ENCODE measurements at places on chromosomes 2 and 18.

- no peak for DNase-seq
Measured at GRCh38 chr2:201344663-201345366, 12.3 kb downstream of the FLACC1 start.

DNA sequence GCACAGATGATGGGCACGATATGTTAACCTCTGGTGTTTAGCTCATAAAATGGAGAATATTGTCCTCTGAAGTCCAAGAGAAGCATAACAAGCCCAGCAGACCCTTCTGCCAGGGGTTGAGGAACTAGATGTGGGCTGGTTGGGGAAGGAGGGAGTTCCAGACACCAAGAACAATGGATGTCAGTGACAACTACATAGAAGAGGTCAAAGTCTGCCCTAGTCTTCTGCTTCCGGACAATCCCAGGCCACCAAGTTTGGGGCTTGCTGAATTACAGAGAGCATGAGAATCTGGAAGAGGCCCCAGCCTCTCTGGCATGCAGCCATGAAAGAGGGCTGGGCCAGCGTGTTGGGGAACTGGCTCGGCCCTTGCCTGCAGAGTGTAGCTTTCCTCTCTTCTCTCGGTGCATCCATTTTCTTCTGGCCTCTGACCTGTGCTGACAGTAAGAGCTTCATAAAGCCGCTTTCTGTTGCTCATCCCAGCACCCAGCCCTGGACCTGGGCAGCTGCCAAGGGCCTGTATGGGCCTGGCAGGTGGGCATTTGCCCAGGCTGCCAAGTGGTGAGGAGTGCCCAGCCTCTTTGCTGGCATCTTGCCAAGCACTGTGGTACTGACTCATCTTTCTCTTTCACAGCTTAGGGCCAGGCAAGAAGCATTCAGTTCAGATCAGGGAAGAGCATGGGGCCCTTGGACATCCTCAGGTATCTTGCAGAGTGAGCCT is 14.6 kb upstream of the LAPTM4A start:
- no peak for DNase-seq

DNA sequence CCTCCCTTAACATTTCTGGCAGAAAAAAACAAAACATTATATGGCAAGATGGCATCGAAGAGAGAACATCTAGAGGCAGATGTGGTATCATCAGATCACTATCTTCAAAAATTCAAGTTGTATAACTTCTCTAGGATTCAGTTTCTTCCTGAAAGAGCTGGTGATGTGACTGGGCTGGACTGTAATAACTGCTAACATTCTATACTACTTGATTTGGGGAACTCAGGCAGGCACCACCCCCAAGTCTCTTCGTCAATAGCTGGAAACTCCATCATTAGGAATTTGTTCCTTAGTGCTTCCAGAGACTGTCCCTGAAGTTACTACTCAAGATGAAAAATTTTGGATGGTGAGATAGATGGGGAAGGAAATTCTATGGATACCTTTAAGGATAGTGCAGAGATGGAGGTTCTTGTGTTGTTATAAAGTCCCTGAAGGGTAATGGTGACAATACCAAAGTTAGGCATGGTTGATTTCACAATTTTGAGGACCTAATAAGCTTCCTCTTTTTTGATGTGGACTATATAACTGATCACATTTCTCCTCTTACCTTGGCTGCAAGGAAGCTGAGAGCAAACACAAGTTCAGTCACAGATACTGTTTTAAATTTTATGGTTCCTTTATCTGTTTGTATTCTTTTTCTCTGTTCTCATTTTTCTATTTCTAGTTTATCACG is 59.1 kb upstream of the PGAP1 start:
- DNase-seq = no peak

GRCh38 chr18:68822926-68823325 is 25.0 kb downstream of the CCDC102B start:
- DNase-seq = no peak

GRCh38 chr2:205593891-205594290 is 88.4 kb upstream of the NRP2 start:
- no peak for DNase-seq

GRCh38 chr18:78768656-78769501 is 210.7 kb upstream of the SALL3 start:
- DNase-seq = no peak

DNA sequence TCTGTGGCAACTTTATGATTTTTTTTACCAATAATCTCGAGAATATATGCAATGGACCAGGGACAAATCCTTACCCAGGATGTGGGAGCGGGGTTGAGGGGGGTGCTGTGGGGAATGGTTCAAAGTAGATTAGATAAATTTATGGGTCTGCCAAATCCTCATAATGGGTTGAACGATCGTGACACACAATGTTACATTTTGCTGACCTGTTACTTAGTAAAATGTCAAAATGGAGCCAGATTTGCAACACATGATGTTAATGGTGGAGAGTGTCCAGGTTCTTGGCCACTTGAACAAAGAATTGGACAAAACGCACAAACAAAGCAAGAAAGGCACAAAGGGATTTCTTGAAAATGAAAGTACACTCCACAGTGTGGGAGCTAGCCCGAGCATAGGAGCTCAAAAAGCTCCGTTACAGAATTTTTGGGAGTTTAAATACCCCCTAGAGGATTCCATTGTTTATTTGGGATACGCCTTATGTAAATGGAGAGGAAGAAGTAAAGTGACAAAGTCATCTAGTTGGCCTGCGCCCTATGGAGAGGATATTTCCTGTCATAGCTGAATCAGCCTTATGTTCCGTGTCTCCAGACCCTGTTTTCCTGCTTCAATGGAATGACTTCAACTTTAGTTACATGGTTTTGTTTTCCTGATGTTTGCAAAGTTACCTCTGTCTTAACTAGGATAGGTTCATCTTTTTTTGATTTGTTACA is 776.0 kb downstream of the DCC start:
- no peak for DNase-seq

- no peak for DNase-seq
Measured at GRCh38 chr18:56314396-56314795, 324.0 kb downstream of the TXNL1 start.

DNA sequence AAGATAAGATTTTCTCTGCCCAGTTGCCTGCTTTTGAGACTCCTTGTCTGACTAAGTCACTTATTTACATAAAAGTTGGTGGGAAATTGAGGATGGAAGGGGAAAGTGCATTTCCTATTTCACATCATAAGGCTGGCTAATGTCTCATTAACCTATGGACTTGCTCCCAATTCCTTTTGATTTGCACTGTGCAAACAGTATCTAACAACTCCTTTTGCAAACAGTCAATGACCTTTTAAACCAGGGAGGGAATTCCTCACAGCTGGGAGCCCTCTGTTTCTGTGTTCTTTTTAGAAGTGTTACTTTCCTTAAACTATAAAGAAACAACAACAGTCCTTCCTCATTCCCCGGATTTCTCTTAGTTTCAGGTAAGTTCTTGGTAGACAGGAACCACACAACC is 272.8 kb downstream of the RND3 start:
- no peak for DNase-seq

- DNase-seq = no peak
Measured at GRCh38 chr2:105674859-105675541, 69.7 kb upstream of the NCK2 start.

GRCh38 chr18:74331404-74331803 is 15.8 kb downstream of the C18orf63 start:
- no peak for DNase-seq

GRCh38 chr2:206832873-206833272 is 67.5 kb downstream of the FASTKD2 start:
- DNase-seq = no peak

DNA sequence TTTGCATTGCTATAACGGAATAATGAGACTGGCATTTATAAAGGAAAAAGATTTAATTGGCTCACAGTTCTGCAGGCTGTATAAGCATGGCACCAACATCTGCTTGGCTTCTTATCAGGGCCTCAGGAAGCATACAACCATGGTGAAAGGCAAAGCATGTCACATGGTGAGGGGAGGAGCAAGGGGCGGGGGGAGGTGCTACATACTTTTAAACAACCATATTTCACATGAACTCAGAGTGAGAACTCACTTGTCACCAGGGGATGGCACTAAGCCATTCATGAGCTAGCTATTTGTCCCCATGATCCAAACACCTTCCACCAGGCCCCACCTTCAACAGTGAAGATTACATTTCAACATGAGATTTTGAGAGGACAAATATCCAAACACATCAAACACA is 188.7 kb downstream of the MBD5 start:
- DNase-seq = no peak

DNA sequence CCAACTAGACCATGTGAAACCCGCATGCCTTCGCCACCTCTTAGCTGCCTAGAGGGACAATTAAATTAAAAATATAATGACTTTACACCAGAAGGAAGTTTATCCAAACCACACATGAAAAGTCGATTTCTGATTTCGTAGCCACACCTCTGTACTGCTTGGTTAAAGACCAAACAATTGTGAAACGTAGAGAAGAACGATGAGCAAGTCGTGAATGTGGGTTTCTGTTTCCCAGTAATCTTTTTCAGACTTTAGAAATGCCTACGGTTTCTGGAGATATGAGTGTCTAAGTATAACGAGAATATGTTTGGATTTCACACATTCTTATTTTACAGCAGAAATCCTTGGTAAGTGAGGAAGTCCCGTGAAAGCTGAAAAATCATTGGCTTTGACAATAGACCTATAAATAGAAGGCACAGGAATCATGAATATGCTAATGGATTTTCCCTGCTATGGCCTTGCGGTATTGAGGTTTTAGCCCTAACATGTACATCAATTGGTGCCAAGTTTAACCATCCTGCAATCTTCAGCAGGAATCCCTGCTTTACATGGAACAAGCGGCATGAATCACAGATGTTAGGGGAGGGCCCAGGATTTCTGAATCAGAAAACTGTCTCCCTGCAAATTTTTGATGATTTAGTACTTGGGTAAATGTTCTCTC is 105.6 kb downstream of the TTC32 start:
- no peak for DNase-seq

DNA sequence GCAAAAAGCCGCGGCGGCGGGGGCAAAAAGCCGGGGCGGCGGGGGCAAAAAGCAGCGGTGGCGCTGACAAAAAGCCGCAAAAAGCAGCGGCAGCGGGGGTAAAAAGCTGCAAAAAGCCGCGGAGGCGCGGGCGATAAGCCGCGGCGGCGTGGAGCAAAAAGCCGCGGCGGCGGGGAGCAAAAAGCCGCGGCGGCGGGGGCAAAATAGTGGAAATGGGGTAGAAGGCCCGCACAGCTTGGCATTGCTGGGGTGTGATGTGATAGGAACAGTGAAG is 450.1 kb downstream of the ANKRD30B start:
- DNase-seq = no peak

- no peak for DNase-seq
Measured at GRCh38 chr18:33184175-33184574, 256.3 kb downstream of the CCDC178 start.

All from stimulated activated CD4-positive, alpha-beta T cell treated with anti-CD3 and anti-CD28 coated beads, Interleukin-1b, Interleukin-23, amount 100 ng/mL, for 1 hour (primary cell).